Adrenal gland (tissue), 19 donors: ENCODE measurements at places on chromosomes 16 and 17. TPM values are rescaled to one million over a fixed set of nuclear protein-coding genes. Genes with fewer than 3 reads are reported as not detected.

DNA sequence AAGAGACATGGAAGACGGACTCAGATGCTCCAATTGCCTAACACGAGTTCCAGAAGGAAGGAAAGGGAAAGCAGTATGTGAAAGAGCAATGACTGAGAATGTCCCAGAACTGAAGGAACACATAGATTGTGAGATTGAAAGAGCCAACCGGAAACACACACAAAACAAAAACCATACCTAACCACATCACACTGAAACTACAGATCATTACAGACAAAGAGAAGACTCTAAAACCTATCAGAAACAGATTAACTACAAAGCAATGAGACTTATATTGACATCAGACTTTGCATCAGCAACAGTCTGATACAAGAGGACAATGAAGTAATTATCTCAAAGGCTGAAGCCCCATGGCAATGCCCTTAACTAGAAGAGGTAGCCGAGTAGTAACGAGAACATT is 45.6 kb upstream of the CLEC18B start:
- H3K27me3 ChIP-seq: no peaks in the 10 kb centered on the region
- DNase-seq: no peak
- H3K27ac ChIP-seq: no peak overlapping the region
- H3K36me3 ChIP-seq: peaks cover 91% of the 10 kb centered on the region
- no peak overlapping the region for H3K4me3 ChIP-seq

- DNase-seq: no peak
- peak overlapping the region; percentile 34 for H3K27ac ChIP-seq
- H3K4me1 ChIP-seq: peaks cover 15% of the 10 kb centered on the region
Measured at GRCh38 chr17:39754958-39755553, 17.3 kb downstream of the GRB7 start.

GRCh38 chr16:72658888-72659717 is 388.8 kb downstream of the ZFHX3 start:
- H3K36me3 ChIP-seq: no peaks in the 10 kb centered on the region
- H3K4me3 ChIP-seq: no peak overlapping the region
- no peak overlapping the region for H3K27ac ChIP-seq

GRCh38 chr17:78355701-78356100 is 4.2 kb downstream of the SOCS3 start:
- H3K27ac ChIP-seq: peak overlapping the region; percentile 61
- no peaks in the 10 kb centered on the region for H3K27me3 ChIP-seq
- no peak overlapping the region for H3K4me3 ChIP-seq
- DNase-seq: no peak
- no peaks in the 10 kb centered on the region for H3K36me3 ChIP-seq

- H3K36me3 ChIP-seq: peaks cover 4% of the 10 kb centered on the region
- H3K4me3 ChIP-seq: no peak overlapping the region
- H3K27me3 ChIP-seq: no peaks in the 10 kb centered on the region
- DNase-seq: no peak
Measured at GRCh38 chr17:4533523-4534504, 21.4 kb downstream of the MYBBP1A start.

- H3K4me1 ChIP-seq: no peaks in the 10 kb centered on the region
- no peak overlapping the region for H3K4me3 ChIP-seq
- no peak for DNase-seq
Measured at GRCh38 chr17:82408938-82409318, 9.2 kb upstream of the HEXD start.

DNA sequence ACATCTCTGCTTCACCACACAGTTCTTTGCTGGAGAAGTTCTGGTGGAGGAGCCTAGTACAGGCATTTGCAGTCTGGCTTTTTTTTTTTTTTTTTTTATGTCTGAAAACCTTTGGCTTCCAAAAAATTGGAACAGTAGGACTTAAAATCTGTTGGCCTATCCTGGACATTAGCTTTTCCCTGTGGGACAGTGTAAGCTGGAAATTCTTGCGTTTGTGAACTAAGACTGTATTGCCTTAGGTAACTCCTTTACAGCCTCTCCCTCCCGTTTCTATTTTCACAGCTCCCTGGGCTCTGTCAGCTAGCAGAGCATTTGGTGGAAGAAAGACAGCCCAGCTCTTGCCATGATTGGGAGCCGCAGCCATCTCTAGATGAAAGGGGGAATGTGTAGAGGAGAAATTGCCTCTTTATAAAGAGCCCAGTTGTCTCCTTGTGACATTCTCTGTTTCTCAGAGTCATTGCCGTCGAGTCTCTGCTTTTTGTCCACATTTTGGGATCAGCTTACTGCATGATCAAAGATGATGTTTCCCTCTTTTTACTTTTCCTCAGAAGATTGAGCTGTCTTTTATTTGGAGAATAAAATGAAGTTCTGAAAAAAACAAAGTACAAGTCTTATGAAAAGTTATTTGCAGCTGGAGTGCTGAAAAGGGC is 227.5 kb downstream of the SPECC1 start:
- H3K36me3 ChIP-seq: peaks cover 4% of the 10 kb centered on the region
- no peak for DNase-seq
- H3K4me1 ChIP-seq: no peaks in the 10 kb centered on the region
- no peaks in the 10 kb centered on the region for H3K27me3 ChIP-seq

GRCh38 chr17:8459107-8459506 is 23.4 kb downstream of the NDEL1 start:
- no peak overlapping the region for H3K4me3 ChIP-seq
- peaks cover 11% of the 10 kb centered on the region for H3K4me1 ChIP-seq
- no peaks in the 10 kb centered on the region for H3K27me3 ChIP-seq
- peaks cover 80% of the 10 kb centered on the region for H3K36me3 ChIP-seq
- no peak overlapping the region for H3K27ac ChIP-seq

GRCh38 chr17:19238167-19238505 is 970 bp downstream of the EPN2 start:
- peak; percentile 41 for DNase-seq
- no peaks in the 10 kb centered on the region for H3K36me3 ChIP-seq
- peak overlapping the region; percentile 49 for H3K4me3 ChIP-seq
- H3K27me3 ChIP-seq: no peaks in the 10 kb centered on the region

GRCh38 chr16:24671455-24671954 is 57.9 kb upstream of the TNRC6A start:
- H3K36me3 ChIP-seq: no peaks in the 10 kb centered on the region
- no peaks in the 10 kb centered on the region for H3K27me3 ChIP-seq
- H3K27ac ChIP-seq: peak overlapping the region; percentile 91
- peaks cover 23% of the 10 kb centered on the region for H3K4me1 ChIP-seq
- DNase-seq: peak; percentile 29

GRCh38 chr16:58530179-58530578 is 14.9 kb downstream of the SETD6 start:
- no peak overlapping the region for H3K4me3 ChIP-seq
- no peak overlapping the region for H3K27ac ChIP-seq
- DNase-seq: no peak
- peaks cover 95% of the 10 kb centered on the region for H3K36me3 ChIP-seq
- H3K27me3 ChIP-seq: no peaks in the 10 kb centered on the region
- H3K4me1 ChIP-seq: peaks cover 3% of the 10 kb centered on the region

- no peak overlapping the region for H3K4me3 ChIP-seq
- no peaks in the 10 kb centered on the region for H3K27me3 ChIP-seq
- DNase-seq: peak; percentile 26
- no peak overlapping the region for H3K27ac ChIP-seq
- peaks cover 8% of the 10 kb centered on the region for H3K4me1 ChIP-seq
Measured at GRCh38 chr16:56912746-56913708, 18.9 kb upstream of the HERPUD1 start.

DNA sequence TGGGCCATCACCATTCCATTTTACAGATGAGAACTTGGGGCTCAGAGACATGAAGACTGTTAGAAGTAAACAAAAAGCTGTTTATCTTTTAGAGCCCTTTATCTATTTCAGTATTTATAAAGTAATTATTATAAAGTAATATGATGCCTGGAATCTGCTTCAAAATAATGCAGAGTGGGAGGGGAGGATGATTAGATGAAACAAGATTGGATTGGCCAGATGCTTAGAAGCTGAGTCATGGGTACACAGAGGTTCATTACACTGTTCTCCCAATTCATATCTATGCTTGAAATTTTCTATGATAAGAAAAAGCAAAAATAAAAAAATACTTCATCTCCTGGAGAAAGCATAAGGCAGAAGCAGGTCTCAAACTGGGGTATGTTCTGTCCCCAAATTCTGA is 29.4 kb downstream of the TOM1L2 start:
- H3K4me1 ChIP-seq: peaks cover 77% of the 10 kb centered on the region
- H3K27ac ChIP-seq: peak overlapping the region; percentile 67
- H3K27me3 ChIP-seq: no peaks in the 10 kb centered on the region

- DNase-seq: peak; percentile 70
- H3K4me3 ChIP-seq: no peak overlapping the region
- H3K27ac ChIP-seq: peak overlapping the region; percentile 70
- no peaks in the 10 kb centered on the region for H3K36me3 ChIP-seq
Measured at GRCh38 chr17:77366558-77367245, 225.9 kb downstream of the SEC14L1 start.

- no peak overlapping the region for H3K27ac ChIP-seq
- DNase-seq: no peak
- H3K36me3 ChIP-seq: no peaks in the 10 kb centered on the region
- H3K4me1 ChIP-seq: peaks cover 12% of the 10 kb centered on the region
- H3K27me3 ChIP-seq: no peaks in the 10 kb centered on the region
- no peak overlapping the region for H3K4me3 ChIP-seq
Measured at GRCh38 chr17:29747660-29748059, 124.9 kb upstream of the CORO6 start.

GRCh38 chr16:6484081-6484480 is 848.6 kb upstream of the RBFOX1 start:
- DNase-seq: no peak
- no peak overlapping the region for H3K27ac ChIP-seq
- no peaks in the 10 kb centered on the region for H3K4me1 ChIP-seq
- H3K27me3 ChIP-seq: peaks cover 9% of the 10 kb centered on the region
- no peak overlapping the region for H3K4me3 ChIP-seq

DNA sequence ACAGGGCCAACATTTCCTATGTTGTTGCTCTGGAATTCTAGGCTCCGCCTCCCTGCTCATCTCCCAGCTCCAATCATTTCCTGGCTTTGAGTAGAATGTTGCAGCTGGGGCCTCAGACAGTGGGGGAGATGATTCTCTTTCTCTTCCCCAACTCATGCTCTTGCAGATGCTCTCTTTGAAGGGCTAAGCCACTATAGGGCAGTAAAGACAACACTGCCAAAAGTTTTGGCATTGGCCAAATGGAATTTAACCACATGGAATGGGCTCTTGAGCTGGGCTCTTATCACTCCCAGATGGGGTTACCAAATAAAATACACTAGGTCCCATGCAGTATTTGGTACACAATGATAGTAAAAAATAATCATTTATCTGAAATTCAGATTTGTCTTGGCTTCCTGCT is 19.6 kb upstream of the EFCAB13 start:
- H3K27ac ChIP-seq: no peak overlapping the region
- no peak for DNase-seq
- no peak overlapping the region for H3K4me3 ChIP-seq
- H3K36me3 ChIP-seq: no peaks in the 10 kb centered on the region
- peaks cover 7% of the 10 kb centered on the region for H3K4me1 ChIP-seq
- H3K27me3 ChIP-seq: no peaks in the 10 kb centered on the region

- H3K27ac ChIP-seq: no peak overlapping the region
- no peak for DNase-seq
- peaks cover 19% of the 10 kb centered on the region for H3K4me1 ChIP-seq
- no peaks in the 10 kb centered on the region for H3K36me3 ChIP-seq
- H3K4me3 ChIP-seq: no peak overlapping the region
- H3K27me3 ChIP-seq: no peaks in the 10 kb centered on the region
Measured at GRCh38 chr17:67477687-67478086, 100.6 kb downstream of the PITPNC1 start.

ATP2C2 gene
- 0.35 TPM for polyA plus RNA-seq

GNGT2 gene
- 3.2 TPM for polyA plus RNA-seq

ASIC2 gene
- 1.1 TPM for polyA plus RNA-seq

GAST gene
- not detected for polyA plus RNA-seq

GRIN2A gene
- polyA plus RNA-seq: 0.08 TPM

AGRP gene
- polyA plus RNA-seq: 2.9 TPM

STH gene
- not detected for polyA plus RNA-seq

SENP3 gene
- 72.4 TPM for polyA plus RNA-seq

ACSM5 gene
- 1.9 TPM for polyA plus RNA-seq

CACNG1 gene
- 0.97 TPM for polyA plus RNA-seq

KIF2B gene
- not detected for polyA plus RNA-seq

RAB40B gene
- 16.8 TPM for polyA plus RNA-seq
